ENCODE measurements at places on chromosomes 6 and 20. TPM values are rescaled to one million over a fixed set of nuclear protein-coding genes. Genes with fewer than 3 reads are reported as not detected.

DNA sequence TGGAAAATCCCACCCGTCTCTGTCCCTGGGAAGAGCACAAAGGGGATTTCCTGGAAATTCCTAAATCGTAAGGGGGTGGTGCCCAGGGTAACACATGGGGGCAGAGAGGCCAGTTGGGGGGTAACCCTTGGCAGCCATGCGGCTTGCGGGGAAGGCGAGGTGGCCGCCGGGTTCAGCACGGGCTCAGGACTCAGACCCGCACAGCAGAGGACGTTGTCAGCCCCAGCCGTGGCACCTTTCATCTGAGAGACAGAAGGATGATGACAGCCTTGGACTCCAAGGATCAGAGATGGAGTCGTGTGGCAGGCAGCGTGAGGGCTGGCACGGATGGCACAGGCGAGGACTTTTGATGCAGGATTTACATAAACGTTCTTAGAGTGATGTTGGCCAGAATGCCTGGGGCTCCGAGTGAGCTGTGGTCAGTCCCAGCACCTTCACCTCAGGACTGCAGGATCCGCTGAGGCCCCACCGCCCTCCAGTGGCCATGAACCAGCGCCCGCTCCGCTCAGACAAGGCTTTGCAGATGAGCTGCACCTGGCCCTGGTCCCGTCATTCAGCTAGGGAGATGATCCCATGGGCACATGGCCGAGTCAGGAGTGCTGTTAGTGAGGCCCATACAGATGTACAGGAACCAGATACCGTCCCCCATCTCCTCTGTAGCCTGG is 190.3 kb downstream of the TAF4 start:
- no peaks in the 10 kb centered on the region for H3K4me1 ChIP-seq
- no peak for DNase-seq
- no peaks in the 10 kb centered on the region for H3K36me3 ChIP-seq
- no peaks in the 10 kb centered on the region for H3K27me3 ChIP-seq
- no peak overlapping the region for H3K27ac ChIP-seq

GRCh38 chr6:157859775-157860504 is 36.9 kb downstream of the SNX9 start:
- H3K36me3 ChIP-seq = peaks cover 41% of the 10 kb centered on the region
- no peak overlapping the region for H3K4me3 ChIP-seq
- no peaks in the 10 kb centered on the region for H3K27me3 ChIP-seq
- DNase-seq = no peak
- H3K27ac ChIP-seq = no peak overlapping the region
- peaks cover 77% of the 10 kb centered on the region for H3K4me1 ChIP-seq

Gene KIF13A
- not detected for total RNA-seq

GRCh38 chr6:90079560-90080490 is 185.6 kb downstream of the GJA10 start:
- H3K27ac ChIP-seq = peak overlapping the region; percentile 99
- H3K36me3 ChIP-seq = peaks cover 65% of the 10 kb centered on the region
- peak; percentile 75 for DNase-seq

Gene LY6G5C
- total RNA-seq = 1.5 TPM

Gene IMPG1
- not detected for total RNA-seq

Gene CAGE1
- total RNA-seq = 0.09 TPM

- H3K27me3 ChIP-seq = no peaks in the 10 kb centered on the region
- peaks cover 41% of the 10 kb centered on the region for H3K36me3 ChIP-seq
- no peak overlapping the region for H3K4me3 ChIP-seq
- H3K27ac ChIP-seq = peak overlapping the region; percentile 53
Measured at GRCh38 chr6:158031381-158032353, 50.0 kb downstream of the SYNJ2 start.

- H3K36me3 ChIP-seq = peaks cover 1% of the 10 kb centered on the region
- no peak overlapping the region for H3K27ac ChIP-seq
- DNase-seq = no peak
- no peaks in the 10 kb centered on the region for H3K4me1 ChIP-seq
Measured at GRCh38 chr6:128993166-128993565, 110.2 kb downstream of the LAMA2 start.

Gene SMLR1
- total RNA-seq = not detected

Gene KPNA5
- 13.6 TPM for total RNA-seq

- H3K27ac ChIP-seq = peak overlapping the region; percentile 44
- peaks cover 76% of the 10 kb centered on the region for H3K4me1 ChIP-seq
- DNase-seq = no peak
- no peaks in the 10 kb centered on the region for H3K27me3 ChIP-seq
Measured at GRCh38 chr6:111681860-111682259, 76.2 kb upstream of the TRAF3IP2 start.

Gene SOX4
- 2.5 TPM for total RNA-seq

- no peak within 1 kb of the TSS for H3K27ac ChIP-seq
- H3K36me3 ChIP-seq = no peaks in the 10 kb centered on the region
- no peaks in the 10 kb centered on the region for H3K27me3 ChIP-seq
- H3K4me1 ChIP-seq = peaks cover 2% of the 10 kb centered on the region
Measured at GRCh38 chr6:32589596-32590449, at the start of gene HLA-DRB1. Gene HLA-DRB1 (minus strand): TSS chr6:32589848. CDS start chr6:32589742, 106 bp downstream.

- peaks cover 20% of the 10 kb centered on the region for H3K4me1 ChIP-seq
- no peak overlapping the region for H3K4me3 ChIP-seq
- DNase-seq = no peak
- H3K36me3 ChIP-seq = peaks cover 13% of the 10 kb centered on the region
- H3K27ac ChIP-seq = no peak overlapping the region
- H3K27me3 ChIP-seq = no peaks in the 10 kb centered on the region
Measured at GRCh38 chr6:11126876-11127275, 15.4 kb upstream of the ERVFRD-1 start.

- no peak for DNase-seq
- H3K4me3 ChIP-seq = no peak overlapping the region
- no peak overlapping the region for H3K27ac ChIP-seq
- H3K36me3 ChIP-seq = no peaks in the 10 kb centered on the region
- H3K27me3 ChIP-seq = peaks cover 17% of the 10 kb centered on the region
Measured at GRCh38 chr20:62369815-62370114, 2.7 kb upstream of the LAMA5 start.

- no peaks in the 10 kb centered on the region for H3K4me1 ChIP-seq
- no peaks in the 10 kb centered on the region for H3K27me3 ChIP-seq
- no peak overlapping the region for H3K4me3 ChIP-seq
- no peaks in the 10 kb centered on the region for H3K36me3 ChIP-seq
- no peak overlapping the region for H3K27ac ChIP-seq
Measured at GRCh38 chr6:69487688-69488087, 309.1 kb downstream of the LMBRD1 start.

DNA sequence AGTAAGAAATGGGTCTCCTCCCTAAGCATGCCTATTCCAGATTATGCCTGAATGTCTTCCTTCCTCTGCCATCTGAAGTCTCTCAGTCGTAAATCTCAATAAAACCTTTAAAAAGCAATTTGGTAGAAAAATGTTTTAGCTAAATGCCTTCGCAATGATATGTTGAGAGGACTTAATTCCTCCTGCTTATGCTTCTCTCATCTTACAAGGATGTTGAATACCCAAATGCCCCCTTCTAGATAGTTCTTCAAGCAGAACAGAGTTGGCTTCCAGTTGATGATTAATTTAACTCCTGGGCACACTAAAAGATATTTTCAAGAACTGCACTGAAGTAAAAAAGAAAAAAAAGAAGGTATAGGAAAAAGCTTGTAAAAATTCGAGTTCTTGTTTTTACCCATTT is 275.0 kb upstream of the SPTLC3 start:
- no peak overlapping the region for H3K4me3 ChIP-seq
- no peaks in the 10 kb centered on the region for H3K36me3 ChIP-seq
- no peak overlapping the region for H3K27ac ChIP-seq
- H3K4me1 ChIP-seq = no peaks in the 10 kb centered on the region

DNA sequence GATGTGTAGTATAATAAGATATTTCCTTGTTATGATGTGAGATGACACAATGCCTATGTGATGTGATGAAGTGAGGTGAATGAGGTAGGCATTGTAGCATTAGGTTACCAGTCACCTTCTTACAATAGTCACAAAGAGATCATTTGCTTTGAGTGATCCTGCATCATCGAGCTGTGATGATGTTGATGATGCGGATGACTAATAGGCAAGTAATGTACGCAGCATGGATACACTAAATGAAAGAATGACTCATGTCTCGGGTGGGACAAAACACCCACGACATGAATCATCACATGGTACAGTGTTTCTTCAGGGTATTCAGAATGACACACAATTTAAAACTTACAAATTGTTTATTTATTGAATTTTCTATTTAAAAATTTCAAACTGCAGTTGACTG is 806.3 kb upstream of the GJE1 start:
- no peaks in the 10 kb centered on the region for H3K36me3 ChIP-seq
- no peak overlapping the region for H3K4me3 ChIP-seq
- DNase-seq = peak; percentile 73

Gene CBLN4
- not detected for total RNA-seq

Gene ANKRD6
- 2.9 TPM for total RNA-seq

Gene COL21A1
- not detected for total RNA-seq

- no peaks in the 10 kb centered on the region for H3K36me3 ChIP-seq
- H3K4me3 ChIP-seq = no peak overlapping the region
- no peak for DNase-seq
- no peak overlapping the region for H3K27ac ChIP-seq
Measured at GRCh38 chr6:89204096-89204495, 13.1 kb downstream of the GABRR1 start.

Gene CST7
- total RNA-seq = 14.0 TPM

Gene HCRTR2
- total RNA-seq = not detected

DNA sequence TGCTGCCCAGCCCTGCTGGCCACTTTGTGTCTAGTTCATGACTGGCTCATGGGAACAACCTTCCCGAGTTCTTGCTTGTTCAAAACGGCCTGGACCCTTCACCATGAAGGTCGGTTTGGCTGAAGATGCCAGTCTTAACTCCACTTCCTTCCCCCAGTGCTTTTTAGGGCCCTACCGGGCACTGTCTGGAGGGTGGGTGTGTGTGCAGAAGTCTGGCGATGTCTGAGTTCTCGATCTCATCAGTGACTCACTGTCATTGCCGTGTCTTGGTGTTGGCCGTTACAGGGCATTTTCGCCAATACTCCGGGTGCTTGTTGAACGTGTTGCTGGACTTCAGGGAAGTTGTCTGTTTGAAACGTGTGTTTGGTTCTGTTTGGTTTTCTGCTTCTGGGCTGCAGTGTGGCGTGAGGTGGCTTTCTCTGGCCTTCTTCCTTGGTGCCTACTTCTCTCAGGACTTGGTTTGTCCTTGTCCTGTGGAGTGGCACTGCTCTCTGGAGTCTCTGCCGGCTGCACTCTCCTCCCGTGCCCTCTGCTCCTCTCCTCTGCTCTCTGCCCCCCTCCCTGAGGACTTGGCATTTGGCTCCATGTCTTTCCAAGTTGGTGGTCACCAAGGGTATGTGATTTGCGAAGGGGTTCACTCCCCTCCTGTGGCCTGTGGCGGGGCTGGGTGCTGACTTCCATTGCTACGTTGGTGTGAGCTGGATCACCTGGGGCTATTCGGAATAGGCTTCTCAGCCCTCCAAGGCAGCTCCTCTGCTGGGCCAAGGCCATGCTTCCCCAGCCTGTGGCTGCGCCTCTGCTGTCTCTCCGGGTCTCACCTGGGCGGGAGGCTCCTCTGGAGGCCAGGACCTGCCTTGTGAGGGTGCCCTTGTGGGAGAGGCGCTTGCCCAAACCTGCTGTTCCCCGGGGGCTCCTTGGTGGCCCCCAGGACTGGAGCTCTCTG is 38.2 kb downstream of the PYGB start:
- peak; percentile 2 for DNase-seq
- no peaks in the 10 kb centered on the region for H3K4me1 ChIP-seq
- H3K27ac ChIP-seq = no peak overlapping the region
- H3K27me3 ChIP-seq = no peaks in the 10 kb centered on the region
- peaks cover 16% of the 10 kb centered on the region for H3K36me3 ChIP-seq

DNA sequence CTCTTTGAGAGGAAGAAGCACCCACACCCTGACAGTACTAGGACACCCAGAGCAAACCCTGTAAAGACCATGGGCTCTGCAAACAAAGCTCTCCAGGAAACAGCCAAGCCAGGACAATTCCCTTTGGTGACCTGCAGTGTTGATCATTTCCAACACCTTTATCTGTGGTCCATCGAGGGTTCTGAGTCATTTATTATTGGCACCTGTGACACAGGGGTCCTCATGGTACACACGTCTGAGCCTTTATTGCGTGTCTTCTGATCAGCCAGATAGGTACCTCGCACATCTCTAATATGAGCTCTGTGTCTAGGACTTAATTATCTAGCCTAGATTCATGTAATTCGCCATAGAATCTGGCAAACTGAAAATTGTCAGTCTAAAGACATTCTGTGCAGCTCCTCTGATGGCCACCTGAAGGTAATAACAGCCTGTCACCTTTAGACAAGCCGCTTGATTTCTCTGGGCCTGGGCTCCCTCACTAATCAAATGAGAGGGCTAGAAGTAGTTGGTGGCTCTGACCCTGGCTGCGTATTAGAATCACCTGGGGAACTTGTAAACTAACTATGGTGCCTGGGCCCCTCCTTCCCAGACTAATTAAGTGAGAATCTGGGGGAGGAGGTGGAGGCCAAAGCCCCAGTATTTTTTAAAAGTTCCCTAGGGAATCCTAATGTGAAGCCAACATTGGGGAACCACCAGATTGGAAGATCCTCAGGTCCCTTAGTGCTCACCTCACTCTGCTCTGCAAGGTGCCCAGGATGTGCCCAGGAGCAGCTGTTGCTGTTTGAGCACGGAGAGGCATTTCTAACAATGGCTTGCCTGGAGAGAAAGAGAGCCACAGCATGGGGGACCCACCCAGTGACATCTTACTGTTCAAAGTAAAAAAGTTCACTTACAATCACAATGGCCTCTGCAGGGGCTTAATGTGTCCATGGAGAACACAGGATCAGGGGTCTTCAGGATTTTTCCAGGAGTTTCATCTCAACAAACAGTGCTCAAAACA is 122.0 kb upstream of the ARID1B start:
- no peak for DNase-seq
- peaks cover 11% of the 10 kb centered on the region for H3K4me1 ChIP-seq
- no peak overlapping the region for H3K4me3 ChIP-seq
- H3K27ac ChIP-seq = no peak overlapping the region

DNA sequence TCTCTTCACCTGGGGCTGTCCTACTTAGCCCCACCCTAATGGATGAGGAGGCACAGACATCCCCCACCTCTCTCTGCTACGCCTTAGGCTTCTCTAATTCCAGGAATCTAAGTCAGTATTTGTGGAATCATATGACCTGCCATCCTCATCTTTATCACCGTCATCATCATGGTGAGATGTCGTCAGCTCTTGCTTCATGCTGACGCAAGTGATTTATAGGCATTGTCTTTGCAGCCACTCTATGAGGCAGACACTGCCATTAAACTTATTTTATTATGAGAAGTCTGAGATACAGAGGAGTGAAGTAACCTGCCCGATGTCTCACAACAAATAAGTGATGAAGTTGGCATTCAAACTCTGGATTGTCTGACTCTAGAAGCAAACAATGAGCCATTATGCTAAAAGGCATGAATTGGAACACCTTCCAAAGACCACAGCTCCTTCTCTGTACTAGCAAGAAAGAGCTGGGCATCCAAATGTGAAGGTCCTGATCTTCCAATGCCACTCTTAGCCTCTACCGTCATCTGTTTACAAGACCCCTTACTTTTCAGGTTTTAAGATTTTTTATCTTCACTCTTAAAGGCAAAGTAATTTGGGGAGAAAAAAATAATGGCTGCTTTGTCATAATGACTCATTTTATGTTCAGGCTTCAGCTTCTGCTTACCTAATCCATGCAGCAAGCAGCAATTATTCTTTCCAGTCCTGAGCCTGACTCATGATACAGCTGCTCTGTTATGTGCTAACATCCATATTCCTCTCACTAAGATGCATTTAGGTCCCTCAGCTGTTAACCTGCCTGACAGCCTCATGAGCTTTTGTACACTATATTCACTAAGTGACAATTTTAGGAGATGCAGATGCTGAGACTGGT is 113.7 kb upstream of the BCLAF1 start:
- no peak for DNase-seq
- no peaks in the 10 kb centered on the region for H3K27me3 ChIP-seq
- no peaks in the 10 kb centered on the region for H3K4me1 ChIP-seq
- H3K36me3 ChIP-seq = no peaks in the 10 kb centered on the region
- H3K4me3 ChIP-seq = no peak overlapping the region

Data from activated CD4-positive, alpha-beta T cell treated with anti-CD3 and anti-CD28 coated beads for 36 hours (primary cell).